Tibial nerve (tissue), 4 donors: ENCODE measurements at places on chromosomes 1 and 21.

- DNase-seq = no peak
Measured at GRCh38 chr1:156961709-156962108, 41.3 kb downstream of the LRRC71 start.

GRCh38 chr21:39527664-39528381 lies 76.1 kb downstream of the SH3BGR start:
- no peak for DNase-seq

DNA sequence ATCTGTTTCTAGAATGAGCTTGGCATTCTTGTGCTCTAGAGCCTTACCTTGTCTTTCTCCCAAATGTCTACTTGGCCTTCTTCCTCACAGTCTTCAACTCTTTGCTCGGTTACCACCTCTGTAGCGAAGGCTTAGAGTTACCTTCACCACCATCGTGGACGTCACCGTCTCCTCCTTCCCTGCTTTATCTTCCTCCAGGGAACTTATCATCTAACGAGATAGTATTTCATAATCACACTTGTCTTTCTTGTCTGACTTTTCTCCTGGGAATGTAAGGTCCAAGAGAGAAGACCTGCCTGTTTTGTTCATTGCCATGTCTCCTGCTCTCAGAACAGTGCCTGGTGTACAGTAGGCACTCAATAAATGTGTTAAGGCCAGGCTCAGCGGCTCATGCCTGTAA lies 115.6 kb downstream of the GREM2 start:
- DNase-seq = no peak

- DNase-seq = no peak
Measured at GRCh38 chr1:99537886-99538617, 107.9 kb upstream of the PALMD start.
